ENCODE measurements at places on chromosomes 4 and X. TPM values are rescaled to one million over a fixed set of nuclear protein-coding genes. Genes with fewer than 3 reads are reported as not detected.

- DNase-seq, result no peak
Measured at GRCh38 chr4:48270523-48270897, 872 bp upstream of the TEC start.

DNA sequence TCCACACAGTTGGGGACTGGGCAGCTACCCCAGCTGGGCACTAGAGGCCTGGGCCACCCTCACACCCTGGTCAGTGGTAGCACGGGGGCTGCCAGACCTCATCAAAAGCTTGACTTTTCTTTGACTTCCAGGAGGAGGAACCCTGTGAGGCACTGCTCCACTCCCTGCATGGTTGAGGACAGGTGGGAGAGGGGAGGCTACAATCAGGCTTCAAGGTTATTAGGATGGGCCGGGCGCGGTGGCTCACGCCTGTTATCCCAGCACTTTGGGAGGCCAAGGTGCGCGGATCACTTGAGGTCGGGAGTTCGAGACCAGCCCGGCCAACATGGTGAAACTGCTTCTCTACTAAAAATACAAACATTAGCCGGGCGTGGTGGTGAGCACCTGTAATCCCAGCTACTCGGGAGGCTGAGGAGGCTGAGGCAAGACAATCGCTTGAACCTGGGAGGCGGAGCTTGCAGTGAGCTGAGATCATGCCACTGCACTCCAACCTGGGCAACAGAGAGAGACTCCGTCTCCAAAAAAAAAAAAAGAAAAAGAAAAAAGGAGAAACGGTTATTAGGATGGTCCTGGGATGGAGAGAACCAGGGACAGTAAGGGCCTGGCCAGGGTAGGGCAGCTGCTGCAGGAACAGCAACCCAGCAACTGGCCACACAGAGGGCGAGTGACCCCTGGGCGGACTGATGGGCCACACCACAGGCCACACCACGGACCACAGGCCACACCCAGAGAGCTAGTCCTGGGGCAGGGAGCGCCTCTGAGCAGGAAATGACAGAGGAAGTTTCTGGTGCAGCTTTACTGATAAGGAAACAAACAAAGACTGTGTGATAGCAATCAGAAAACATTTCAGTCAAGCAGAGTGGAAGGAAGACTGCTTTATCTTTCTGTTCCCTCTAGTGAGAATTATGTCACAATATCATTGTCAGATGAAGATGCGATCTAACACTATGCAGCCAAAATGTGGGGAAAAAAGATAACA, 20.5 kb upstream of the OPN1LW start:
- peak; percentile 0 for DNase-seq

GRCh38 chr4:11589676-11590075, 161.0 kb upstream of the HS3ST1 start:
- DNase-seq, result peak; percentile 78

DNA sequence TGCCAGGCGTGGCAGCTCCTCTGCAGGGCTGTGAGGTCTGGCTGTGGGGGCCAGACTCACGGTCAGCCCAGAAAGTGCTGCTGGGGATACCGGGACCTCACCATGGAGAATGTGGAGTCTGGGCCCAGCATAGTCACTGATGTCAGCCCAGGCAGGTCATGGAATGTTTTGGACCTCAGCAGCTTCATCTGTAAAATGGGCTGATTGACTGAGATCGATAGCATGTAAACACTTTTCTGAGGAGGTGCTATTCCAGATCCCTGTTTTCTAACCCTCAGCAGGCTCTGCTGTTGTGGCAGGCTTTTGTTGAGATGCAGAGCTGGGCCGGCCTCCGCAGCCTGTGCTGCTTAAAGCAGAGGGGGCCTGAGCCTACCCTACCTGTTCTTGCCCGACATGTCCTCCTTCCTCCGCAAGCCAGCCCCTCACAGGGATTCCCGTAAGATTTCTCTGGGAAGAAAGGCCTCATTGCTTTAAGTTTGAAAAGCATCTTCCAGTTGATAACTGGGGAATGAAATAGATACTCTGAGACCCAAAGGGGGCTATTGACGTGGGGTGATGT, 38.3 kb upstream of the HGFAC start:
- DNase-seq, result no peak

ABCG2 gene
- under 0.01 TPM for total RNA-seq

KLF8 gene
- 6.0 TPM for total RNA-seq

STPG2 gene
- total RNA-seq, result not detected
